ENCODE measurements at places on chromosomes 6 and 20.

- no peak for DNase-seq
Observed at GRCh38 chr6:134005800-134006199, 46.6 kb downstream of the SLC2A12 start.

DNA sequence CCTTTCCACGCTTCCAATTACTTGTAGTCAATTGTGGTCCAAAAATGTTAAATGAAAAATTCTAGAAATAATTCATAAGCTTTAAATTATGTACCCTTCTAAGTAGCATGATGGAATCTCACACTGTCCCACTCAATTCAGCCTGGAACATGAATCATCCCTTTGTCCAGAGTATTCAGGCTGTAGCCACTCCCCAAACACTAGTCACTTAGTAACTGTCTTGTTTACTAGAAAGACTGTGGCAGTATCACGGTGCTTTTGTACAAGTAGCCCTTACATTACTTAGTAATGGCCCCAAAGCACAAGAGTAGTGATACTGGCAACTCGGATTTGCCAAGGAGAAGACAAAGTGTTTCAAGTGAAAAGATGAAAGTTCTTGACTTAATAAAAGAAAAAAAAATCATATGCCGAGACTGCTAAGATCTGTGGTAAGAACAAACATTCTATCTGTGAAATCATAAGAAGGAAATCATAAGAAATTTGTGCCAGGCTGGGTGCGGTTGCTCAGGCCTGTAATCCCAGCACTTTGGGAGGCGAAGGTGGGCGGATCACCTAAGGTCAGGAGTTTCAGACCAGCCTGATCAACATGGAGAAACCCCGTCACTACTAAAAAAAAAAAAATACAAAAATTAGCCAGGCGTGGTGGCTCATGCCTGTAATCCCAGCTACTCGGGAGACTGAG is 168.5 kb upstream of the SIM1 start:
- DNase-seq = no peak

- no peak for DNase-seq
Observed at GRCh38 chr6:125678601-125679000, 70.8 kb upstream of the HEY2 start.

GRCh38 chr6:132412656-132413498 is 11.6 kb upstream of the MOXD1 start:
- no peak for DNase-seq

GRCh38 chr20:2473516-2473915 is 2.9 kb upstream of the SNRPB start:
- DNase-seq = no peak

GRCh38 chr6:154499855-154500589 is 10.5 kb downstream of the CNKSR3 start:
- no peak for DNase-seq

- DNase-seq = no peak
Observed at GRCh38 chr6:135983093-135983492, 131.6 kb downstream of the PDE7B start.

DNA sequence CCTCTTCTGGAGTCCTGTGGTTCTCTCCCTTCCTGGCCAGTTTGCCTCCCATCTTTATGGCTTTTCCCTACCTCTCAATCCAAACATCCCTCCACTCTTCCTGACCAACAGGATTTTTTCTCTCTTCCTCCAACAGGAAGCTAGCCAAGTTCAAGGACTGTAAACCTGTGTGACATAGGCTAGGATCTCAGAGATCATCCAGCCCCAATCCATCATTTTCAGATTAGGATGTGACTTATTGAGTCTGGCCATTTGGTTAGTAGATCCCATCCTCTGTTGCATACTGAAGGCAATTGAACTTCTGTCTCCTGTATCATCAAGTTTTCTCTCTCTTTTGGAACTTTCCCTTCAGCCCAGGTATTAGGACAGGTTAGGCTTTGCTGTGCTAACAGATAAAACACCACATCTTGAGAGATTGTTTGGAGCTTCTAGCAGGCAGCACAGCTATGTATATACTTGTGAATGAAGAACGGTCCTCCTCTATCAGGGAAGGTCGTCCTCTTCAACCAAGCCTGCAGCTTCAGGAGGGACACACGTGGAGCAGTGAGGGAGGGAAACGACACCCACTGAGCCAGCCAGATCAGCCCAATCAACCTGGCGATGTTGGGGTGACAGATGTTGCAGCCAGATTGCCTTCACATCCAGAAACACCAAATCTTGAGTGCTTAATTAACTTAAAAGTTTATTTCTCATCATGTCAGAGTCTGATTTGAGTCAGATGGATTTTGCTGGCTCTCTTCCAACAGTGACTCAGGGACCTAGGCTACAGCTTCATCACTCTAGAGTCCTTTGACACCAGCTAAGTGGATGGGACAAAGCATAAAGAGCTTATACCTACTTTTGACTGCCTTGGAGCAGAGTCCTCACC is 106.8 kb downstream of the GJA10 start:
- no peak for DNase-seq

- no peak for DNase-seq
Observed at GRCh38 chr6:20116792-20117191, 95.5 kb downstream of the MBOAT1 start.

DNA sequence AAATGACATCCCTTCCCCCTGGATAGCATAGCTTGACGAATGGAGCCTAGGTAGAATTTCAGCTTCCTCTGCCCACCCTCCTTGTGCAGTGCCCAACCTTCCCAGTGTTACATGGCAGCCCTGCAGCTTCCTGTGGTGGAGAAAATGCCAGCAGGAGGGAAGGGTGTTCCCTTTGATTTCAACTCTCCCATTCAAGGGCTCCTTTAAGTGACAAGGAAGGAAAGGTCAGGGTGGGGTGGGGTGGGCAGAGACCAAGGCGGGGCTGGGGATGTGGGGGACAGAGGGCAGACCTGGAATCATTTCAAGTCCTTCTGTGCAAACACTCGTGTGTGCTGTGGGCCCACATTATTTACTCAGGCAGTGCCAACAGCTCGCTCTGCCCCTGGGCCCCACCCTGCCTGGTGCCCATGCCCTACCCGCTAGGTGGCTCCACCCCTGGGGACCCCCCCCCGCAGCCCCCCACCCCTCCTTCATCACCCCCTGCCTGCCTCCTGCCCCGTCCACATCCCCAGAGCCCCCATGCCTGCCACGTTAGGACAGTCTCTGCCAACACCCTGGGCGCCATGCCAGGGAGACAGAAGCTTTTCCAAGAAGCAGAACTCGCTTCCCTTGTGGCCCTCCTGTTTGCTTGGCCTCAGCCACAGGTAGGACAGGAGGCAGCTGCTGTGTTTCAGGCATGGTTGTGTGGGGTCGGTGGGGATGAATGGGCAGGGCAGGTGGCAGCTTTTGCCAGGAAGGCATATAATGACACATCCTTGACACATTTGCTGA is 9.4 kb downstream of the SPDEF start:
- no peak for DNase-seq

DNA sequence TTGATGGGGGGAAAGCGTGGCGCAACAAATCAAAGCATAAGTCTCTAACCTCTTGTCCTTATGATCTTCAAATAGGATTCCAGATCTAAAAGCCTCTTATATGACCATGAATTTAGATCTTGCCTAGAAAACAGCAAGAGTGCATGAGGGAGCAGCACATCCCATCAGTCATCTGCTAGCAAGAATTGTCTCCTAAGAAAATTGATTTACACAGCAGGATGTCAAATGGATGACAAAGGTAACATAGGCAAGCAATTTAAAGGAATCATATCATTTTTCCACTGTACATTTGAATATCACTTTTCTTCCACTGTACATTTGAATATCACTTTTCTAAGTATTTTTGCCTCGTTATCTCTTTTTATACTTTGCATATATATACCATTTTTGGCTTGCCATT is 7.5 kb upstream of the MYLIP start:
- no peak for DNase-seq

DNA sequence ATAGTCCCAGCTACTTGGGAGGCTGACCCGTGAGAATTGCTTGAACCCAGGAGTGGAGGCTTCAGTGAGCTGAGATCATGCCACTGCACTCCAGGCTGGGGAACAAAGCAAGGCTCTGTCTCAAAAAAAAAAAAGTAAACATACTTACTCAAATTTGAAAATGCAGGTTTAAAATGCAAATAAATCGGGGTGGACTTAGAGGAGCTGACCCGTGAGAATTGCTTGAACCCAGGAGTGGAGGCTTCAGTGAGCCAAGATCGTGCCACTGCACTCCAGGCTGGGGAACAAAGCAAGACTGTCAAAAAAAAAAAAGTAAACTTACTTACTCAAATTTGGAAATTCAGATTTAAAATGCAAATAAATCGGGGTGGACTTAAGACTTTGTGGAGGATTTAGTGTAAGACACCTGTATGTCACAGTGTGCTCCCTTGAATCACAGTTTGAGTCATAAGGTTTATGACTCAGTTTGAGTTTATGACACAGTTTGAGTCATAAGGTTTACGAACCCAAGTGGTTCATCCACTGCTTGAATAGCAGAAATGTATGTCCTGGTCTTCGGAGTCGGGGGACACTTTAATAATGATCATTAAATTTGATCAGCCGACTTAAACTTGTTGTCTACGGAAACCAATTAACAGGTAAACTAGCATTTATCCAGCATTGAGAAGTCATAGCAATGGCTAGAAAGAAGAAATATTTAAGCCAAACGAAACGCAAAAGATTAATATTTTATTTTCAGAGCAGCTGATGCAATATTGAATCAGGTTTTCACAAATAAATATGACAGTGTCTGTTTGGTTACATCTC is 6.8 kb upstream of the MRPS10 start:
- DNase-seq = no peak

DNA sequence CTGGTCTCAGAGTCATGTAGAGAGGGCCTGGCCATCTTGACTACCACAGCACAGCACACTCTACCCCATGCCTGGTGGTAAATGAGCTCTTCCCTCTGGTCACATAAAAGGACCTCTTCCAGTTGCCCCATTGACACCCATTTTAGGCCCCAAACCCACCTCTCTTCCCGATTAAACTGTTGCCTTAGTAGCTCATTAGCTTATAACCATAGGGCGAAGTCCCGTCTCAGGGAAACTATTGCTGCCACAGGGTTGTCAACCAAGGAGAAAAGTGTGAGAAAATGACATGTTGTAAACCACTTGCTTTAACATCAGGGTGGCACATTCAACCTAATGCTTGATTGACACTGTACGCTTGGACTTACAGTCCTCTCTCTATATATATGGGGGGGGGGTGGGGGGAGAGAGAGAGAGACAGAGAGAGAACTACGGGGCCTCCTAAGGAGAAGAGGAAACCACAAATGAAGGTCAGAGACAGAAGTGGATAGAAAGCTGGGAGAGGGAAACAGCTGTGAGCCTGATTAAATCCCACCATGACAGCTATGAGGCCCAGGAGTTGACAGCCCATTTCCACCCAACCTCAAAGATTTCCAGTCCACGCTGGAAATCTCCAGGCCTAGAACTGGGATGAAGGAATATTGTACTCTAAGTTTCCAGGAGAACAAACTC is 14.9 kb upstream of the BTN1A1 start:
- DNase-seq = no peak

- DNase-seq = no peak
Observed at GRCh38 chr20:35087791-35088190, 4.8 kb downstream of the TRPC4AP start.

GRCh38 chr6:135145063-135145800 is 35.9 kb upstream of the MYB start:
- DNase-seq = no peak

- no peak for DNase-seq
Observed at GRCh38 chr6:2809015-2809414, 32.6 kb downstream of the SERPINB1 start.

DNA sequence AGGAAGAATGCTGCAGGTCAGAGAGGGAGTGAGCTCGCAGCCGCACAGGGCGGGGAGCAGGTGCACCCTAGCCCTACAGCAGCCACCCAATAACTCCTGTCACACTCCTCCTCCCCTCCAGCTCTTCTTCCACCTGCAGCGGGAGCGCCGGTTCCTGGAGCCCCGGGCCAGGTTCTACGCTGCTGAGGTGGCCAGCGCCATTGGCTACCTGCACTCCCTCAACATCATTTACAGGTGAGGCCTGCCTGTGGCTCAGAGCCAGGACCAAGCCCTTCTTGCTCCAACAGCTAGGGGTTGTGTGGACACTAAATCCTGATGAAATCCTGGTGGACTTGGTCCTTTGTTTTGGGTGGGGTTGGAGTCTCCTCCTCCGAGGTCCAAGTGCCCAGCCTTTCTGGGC is 11.7 kb downstream of the SGK2 start:
- no peak for DNase-seq

GRCh38 chr20:19660808-19661378 is 97.2 kb upstream of the RIN2 start:
- DNase-seq = no peak

DNA sequence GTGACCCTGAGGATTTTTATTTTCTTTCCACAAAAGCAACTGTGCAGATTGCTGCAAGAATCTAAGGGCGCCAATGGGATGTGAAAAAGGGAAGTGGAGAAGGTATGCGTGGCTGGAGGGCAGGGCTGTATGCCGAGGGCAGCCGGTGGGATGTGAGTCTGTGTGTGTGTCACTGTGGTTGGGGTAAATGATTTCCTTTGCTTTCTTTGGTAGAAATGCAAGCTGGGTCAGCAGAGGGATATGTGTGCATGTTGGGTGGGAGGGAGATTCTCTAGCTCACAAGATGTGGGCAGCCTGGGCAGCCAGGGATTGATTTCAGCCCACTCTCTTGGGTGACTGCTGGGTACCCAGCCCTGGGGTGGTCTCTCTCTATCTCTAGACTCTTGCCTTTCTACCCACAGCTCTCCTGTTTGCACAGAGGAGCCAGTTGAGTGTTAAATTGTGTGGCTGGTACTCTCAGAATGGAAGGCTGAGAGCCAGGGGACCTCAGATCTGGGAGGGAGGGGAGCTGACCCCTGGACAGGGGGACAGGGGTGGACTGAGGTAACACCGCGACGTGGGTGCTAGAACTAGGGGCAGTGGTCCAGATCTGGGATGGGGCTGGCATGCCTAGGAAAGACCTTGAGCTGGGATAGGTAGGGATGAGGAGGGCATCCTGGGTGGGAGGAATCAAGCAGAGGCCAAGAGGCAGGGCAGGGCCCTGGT is 136.8 kb upstream of the RNF24 start:
- DNase-seq = no peak

- no peak for DNase-seq
Observed at GRCh38 chr20:61445741-61446140, 193.7 kb downstream of the CDH4 start.

DNA sequence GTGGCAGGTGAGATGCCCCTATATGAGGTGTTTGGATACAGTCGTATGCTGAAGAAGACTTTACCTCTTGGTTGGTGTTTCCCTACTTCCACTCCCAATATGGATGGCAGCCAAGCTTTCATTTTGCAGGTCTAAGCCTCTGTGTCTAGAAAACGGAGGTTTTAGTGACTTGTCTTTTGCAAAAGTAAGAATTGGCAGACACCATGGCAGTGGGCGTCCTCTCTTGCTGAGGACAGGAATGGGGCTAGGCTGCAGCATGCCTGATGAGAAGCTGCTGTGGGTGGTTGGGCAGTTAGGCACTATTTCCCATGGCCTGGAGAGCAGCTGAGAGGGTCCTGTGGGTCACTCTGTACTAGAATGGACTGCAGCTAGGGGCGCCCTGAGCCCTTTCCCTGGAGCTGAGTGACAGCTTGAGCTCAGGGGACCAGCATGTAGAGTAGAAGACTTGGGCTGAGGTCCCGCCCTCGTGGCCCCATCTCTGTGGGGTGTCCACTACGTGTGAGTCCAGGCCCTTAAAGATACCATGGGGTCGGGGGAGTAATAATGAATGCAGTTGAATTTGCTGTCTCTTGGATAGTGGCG is 127.4 kb downstream of the CDH26 start:
- no peak for DNase-seq

GRCh38 chr6:134233180-134233955 is 84.5 kb downstream of the SGK1 start:
- no peak for DNase-seq

GRCh38 chr20:16691381-16691780 is 38.4 kb upstream of the SNRPB2 start:
- DNase-seq = no peak
